ENCODE measurements at places on chromosomes 1 and 21.
A peak's percentile ranks its signal among the peaks of the same experiment; 100 is the strongest.

GRCh38 chr1:223500560-223501425, 107.6 kb downstream of the CCDC185 start:
- DNase-seq, result no peak

DNA sequence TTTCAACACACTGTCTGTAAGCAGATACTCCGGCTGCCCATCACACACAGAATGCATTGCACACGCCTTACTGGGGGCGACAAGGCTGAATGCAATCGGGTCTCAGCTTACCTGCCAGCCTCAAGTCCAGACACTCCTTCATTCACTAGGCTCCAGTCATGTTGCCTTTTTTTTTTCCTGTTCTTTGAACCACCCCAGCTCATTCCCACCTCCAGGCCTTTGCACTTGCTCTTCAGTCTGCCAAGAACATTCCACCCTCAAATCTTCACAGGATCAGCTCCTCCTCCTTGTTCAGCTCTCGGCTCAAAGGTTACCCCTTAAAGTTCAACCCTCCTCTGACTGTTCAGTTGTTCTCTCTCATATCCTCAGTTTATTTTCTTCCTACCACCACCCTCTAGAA, 181.9 kb upstream of the ESRRG start:
- no peak for DNase-seq

DNA sequence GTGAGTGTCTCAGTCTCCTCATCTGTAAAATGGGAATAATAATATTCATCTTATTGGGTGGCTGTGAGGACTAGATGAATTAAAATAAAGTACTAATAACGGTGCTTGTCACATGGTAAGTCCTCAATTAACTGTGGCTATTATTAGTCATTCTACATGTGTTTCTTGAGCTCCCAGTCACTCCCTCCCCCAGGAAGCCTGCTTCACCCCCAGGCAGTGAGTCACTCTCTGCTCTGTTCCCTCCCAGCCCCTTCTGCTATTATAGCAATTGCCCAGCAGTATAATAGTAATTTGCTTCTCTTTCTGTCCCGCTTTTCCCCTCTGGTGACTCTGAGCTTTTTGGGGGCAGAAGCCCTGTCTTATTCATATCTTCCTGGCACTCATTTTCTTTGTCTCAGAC, 102.0 kb downstream of the BEND5 start:
- DNase-seq, result no peak

- no peak for DNase-seq
These were observed 374.2 kb upstream of the PROX1 start for GRCh38 chr1:213613549-213613948.

DNA sequence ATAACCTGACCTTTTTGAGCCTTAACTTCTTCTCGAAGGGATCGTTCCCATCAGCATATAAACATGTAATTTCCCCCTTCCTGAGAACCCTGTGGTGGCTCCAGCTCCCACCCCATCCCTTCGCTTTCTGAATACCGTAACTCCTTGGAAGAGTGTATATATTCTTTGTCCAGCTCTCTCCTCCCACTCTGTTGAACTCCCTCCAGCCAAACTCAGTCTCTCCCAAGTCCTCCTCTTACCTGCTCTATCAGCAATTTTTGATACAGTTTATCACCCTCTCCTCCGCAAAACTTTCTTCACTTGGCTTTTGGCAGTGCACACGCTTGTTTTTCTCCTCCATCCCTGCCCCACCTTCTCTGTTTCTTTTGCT, 109.9 kb upstream of the SLC25A33 start:
- no peak for DNase-seq

- no peak for DNase-seq
These were observed 69.0 kb upstream of the SPAG17 start for GRCh38 chr1:118254001-118254400.

DNA sequence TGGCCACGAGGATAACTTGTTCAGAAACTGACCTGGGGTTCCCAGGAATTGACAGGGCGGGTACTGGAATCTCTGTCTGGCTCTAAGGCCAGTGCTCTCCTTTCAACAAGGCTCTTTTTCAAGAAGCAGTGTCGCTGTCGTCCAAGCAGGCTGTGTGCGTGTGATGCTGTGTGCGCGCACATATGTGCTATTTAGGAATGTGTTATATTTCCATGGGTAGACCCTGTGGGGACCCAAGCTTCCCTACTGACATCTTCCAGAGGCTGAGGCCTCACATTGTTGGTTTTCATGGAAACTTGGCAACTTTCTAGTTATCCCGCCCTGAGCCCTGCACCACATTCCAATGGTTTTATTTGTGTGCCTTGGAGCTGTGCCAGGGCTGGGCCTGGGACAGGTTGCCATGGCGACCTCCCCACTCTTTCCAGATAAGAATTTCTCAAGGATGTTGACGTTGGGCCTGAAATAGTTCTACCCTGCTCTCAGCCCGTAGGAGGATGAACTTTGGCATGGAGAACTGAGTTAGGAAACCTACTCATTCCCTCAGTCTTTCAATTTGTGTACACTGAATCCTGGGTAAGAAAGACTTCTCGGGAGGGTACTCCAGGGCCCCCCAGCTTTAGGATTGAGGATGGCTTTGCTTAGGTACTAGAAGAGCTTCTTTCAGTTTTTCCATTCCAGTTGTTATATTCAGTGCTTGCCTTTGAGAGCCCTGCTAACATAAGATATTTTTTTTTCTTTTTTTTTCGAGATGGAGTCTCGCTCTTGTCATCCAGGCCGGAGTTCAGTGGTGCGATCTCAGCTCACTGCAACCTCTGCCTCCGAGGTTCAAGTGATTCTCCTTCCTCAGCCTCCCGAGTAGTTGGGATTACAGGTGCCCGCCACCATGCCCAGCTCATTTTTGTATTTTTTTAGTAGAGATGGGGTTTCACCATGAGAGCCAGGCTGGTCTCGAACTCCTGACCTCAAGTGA, 38.8 kb upstream of the SRSF10 start:
- DNase-seq, result peak; percentile 2

DNA sequence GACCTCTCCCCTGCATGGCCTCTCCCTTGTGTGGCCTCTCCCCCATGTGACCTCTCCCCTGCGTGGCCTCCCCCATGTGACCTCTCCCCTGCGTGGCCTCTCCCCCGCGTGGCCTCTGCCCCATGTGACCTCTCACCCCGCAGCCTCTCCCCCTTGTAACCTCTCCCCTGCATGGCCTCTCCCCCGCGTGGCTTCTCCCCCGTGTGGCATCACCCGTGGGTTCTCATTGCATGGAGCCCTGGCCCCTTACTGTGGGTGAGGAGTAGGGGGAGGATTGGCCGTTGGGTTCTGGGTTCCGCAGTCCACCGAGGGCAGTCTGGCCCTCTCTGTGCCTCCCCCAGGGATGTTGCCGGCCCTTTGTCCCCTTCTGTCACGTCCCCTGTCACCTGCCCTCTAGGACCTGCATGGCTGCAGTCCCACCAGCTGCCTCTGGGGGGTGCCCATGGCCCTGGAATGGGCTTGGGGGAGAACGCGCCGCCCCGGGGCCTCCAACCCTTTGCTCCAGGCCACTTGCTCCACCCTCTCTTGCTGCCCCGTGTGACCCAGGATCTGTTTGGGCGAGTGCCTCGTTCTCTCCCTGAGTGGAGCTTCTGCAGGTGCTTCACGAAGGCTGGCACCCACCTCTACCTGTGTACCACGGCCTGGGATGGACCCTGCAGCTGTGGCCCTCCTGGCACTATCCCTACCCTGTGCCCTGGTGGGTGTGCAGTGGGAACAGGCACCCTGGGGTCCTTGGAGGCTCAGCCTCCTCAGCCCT, 21.3 kb downstream of the RRP1 start:
- DNase-seq, result peak; percentile 15

DNA sequence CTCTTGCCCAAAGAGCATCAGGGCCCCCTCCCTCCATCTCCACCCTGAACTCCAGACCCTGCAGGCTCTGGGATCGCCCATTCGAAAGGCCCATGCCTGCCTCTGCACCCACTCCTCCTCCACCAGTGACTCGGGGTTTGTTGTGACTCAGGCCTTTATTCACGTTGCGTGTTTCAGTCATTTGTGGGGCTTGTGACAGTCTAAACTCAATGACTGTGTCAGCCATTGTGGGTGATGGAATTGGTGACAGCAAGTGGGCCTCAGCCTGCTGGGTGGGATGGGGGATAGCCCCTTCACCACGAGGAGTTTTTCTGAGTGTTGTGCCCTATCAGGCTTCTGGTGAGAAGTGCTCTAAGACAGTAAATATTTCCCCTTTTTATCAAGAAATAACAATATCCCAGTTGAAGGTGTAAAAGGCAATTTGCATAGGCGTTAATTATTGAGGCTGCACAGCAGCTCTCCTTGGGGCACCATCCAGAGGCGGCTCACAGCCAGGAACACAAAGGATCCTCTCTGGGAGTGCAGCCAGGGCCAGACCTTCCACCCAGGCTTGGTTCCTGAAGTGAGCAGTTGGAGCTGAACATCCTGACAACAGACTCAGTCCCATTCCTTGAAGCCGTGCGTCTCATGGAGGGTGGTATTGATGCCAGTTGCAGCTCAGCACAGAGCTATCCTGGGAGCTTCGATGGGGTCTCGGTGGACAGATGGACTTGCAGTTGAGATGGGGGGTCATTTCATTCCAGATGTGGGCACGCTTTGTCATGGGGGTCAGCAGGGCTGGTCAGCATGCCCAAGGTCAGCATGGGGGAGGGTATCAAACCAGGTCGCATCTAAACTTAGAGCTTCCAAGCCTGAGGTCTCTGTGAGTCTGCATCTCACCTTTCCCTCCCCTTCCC, 135.6 kb upstream of the CACNA1E start:
- no peak for DNase-seq

DNA sequence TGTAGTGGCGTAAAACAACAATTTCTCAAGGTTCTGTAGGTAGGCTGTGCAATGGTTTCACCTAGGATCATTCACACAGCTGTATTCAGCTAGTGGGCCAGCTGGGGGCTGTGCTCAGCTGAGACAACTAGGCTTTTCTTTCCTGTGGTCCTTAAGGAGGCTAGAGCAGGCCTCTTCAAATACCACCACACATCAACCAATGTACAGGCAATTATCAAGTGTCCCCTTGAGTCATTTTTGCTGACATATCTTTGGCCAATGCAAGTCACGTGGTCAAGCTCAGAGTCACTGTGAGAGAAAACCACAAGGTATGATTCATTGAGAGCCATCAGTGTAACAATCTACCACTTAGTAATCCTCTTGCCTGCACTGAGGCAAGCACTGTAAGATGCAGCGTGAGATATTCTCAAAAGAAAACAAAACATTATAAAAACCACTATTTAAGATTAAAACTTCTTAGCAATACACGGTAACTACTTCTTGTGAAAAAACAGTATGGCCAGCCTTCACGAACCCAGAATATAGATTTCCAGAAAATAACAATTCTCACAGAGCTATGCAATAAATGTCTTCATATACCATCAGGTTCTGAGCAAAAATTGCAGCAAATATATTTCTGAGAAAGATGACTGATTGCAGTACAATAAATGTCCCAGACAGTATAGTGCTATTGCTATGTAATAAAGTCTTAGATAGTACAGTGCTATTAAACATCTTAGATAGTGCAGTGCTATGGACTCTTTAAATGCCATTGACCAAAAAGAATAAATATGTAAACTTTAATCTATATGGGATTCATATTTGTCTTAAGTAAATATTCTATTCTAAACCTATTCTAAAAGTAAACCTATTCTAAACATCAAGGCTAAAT, 55.3 kb downstream of the NME7 start:
- DNase-seq, result no peak

GRCh38 chr1:87044840-87045239, 130.4 kb downstream of the HS2ST1 start:
- DNase-seq, result no peak

DNA sequence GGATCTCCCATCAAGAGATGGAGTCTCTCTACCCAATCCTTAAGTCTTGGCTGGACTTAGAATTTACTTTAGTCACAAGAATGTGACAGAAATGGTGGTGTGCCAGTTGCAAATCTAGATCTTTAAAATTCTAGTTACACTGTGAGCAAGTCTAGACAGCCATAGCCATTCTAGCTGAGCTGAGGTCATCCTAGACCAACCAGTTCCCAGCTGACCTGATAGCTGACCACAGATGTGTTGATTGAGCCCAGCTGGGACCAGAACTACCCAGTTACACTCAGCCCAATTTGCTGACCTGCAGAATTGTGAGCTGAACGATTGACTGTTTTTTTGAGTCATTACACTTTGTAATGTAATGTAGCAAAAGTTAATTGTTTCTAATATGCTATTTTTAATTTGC, 251.8 kb downstream of the ADGRL2 start:
- DNase-seq, result no peak

- DNase-seq, result no peak
These were observed 47.8 kb downstream of the PACC1 start for GRCh38 chr1:212366901-212367300.

GRCh38 chr1:19445417-19446342, 39.7 kb downstream of the CAPZB start:
- no peak for DNase-seq

DNA sequence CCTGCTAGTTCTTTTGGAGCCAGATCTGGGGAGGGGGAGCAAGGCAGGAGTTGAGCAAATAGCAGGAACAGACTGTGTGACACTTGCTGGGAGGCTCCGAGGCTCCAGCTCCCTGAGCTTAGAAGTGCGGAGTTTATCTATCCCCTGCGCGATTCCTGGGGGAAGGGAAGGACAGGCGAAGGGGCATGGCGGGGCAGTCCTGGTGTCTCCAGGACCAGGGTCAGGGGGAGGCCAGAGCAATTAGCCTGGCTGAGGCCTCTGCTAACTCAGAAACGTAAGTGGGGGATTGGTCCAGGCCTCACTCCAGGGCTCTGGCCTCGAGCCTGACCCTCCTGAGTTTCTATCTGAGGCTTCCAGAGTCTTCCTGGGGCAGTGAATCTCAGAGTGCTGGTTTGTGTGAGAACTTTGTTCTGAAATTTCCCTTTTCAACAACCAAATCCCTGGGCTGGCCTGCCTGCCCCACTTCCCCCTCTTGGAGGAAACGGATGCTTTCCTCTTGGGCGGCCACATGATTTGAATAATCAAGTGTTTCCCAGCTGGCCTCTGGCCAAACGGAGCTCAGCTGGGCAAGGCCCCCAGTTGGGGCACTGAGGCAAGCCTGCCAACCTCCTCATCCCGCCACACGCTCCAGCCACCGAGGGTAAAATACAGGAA, 15.6 kb downstream of the ALPL start:
- peak; percentile 53 for DNase-seq

DNA sequence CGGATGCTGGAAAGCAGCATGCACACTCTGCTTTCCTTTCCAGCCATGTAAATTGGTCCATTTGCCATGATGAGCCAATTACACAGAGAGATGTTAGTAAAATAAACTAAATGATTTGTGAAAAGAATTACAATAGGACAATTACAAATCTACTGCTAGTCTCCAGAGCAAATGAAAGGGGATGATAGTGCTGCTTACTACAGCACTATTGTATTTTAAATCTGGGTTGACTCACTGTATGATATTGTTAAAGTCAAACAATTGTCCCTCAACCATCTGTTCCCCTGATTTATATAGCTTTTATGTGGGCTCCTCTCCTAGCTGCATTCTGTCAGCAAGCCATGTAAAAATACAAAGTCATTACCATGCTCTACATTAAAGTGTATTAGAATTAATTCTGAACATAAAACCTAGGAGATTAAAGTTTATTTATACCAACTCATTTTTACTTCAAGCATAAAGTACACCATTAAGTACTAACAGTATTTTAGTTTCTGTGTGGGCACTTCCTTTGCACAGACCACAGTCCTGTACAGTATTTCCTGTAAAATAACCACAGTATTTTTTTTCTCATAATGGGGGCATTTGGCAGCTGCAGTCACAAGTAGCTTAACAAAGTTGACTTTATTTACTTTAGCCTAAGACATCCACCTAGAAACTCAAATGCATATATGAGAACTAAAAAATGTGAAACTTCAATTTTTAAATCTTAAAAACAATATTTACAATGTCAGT, 135.8 kb downstream of the VAV3 start:
- DNase-seq, result no peak

GRCh38 chr1:7380712-7381111, 390.4 kb upstream of the VAMP3 start:
- DNase-seq, result no peak

All from substantia nigra (tissue), 51 donors.